NCI-H1930 (cell line): ENCODE measurements at places on chromosomes 5 and 9.

- peak; percentile 51 for DNase-seq
Observed at GRCh38 chr5:93620487-93621326, 37.7 kb downstream of the NR2F1 start.

GRCh38 chr5:143396353-143396940 is 7.0 kb downstream of the NR3C1 start:
- DNase-seq: no peak

DNA sequence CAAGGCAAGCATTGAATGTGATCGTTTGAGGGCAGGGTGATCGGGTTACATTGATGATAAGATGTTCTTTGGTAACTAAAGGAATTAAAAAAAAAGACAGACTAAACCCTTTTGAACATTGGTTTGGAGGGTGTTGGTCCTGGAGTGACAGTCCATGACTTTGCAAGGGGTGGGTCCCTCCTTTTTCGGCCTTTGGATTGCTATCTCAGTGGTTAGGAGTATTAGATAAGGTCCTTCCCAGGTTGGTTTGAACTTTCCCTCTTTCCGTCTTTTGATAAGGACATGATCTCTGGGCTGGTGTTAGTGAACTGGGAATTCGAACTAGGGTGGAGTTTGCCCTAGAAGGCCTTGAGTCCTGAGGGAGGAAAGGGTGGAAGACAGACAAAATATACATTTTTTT is 5.4 kb upstream of the ABO start:
- no peak for DNase-seq

GRCh38 chr9:20640331-20641187 is 18.3 kb upstream of the MLLT3 start:
- DNase-seq: no peak
